ENCODE measurements at places on chromosomes 11 and 22.

- DNase-seq: no peak
Observed at GRCh38 chr11:29260939-29261705, 755.7 kb downstream of the KCNA4 start.

- no peak for DNase-seq
Observed at GRCh38 chr11:102559839-102560238, 29.3 kb upstream of the MMP7 start.

GRCh38 chr11:33207408-33207985 lies 46.2 kb upstream of the CSTF3 start:
- peak; percentile 29 for DNase-seq

DNA sequence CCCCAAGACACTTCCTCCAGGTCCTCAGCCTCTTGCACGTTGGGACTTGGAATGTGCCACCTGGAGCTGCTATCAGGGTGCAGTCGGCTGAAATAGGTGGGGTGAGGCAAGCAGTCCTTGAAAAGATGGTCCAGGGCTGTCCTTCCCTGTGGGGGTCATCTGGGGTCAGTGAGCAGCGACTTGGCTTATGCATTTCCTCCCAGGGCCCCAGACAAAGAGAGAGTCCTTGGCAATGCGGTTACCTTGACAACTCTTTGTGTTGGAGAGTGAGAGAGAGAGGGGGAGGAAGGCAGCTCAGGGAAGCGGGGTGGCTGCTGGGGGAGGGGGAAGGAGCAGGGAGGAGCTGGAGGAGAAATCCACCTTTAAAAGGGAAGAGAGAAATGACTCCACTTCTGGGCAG lies 93.8 kb downstream of the MIAT start:
- no peak for DNase-seq

DNA sequence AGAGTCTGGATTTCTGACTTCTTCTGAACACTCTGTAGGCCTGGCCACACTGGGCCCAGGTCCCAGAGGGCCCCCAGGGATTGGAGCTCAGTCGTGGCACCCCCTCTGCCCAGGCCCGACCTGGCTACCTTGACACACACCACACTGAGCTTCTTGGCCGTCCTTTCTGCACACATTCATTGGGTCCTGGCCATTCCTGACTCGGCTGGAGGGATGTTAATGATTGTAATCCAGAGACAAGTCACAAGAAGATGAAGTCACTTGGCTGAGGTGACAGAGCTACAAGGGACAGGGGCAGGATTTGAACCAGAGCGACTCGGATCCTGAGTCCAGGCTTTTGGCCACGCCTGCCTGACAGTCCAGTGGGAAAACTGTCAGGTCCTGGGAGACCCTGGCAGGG lies 23.9 kb upstream of the PDGFB start:
- peak; percentile 44 for DNase-seq

GRCh38 chr11:121191818-121192217 lies 90.8 kb downstream of the TECTA start:
- DNase-seq: no peak

DNA sequence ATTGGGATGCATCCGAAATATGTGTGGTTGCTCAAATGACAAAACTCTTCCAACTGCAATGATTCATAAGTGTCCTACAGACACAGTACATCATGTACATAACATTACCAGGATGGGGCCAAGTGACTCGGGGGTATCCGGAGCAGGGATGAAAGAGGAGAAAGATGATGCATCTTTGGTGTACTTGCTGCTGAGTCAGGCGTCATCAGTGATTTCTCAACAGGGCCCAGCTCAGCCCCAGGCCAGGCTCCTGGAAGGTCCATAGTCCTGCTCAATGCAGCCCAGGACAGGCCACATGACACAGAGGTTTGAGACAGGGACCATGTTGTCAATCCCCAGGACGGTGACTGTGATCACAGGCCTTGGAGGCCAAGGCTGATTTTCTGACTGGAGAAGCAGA lies 59.3 kb downstream of the GGTLC2 start:
- no peak for DNase-seq

DNA sequence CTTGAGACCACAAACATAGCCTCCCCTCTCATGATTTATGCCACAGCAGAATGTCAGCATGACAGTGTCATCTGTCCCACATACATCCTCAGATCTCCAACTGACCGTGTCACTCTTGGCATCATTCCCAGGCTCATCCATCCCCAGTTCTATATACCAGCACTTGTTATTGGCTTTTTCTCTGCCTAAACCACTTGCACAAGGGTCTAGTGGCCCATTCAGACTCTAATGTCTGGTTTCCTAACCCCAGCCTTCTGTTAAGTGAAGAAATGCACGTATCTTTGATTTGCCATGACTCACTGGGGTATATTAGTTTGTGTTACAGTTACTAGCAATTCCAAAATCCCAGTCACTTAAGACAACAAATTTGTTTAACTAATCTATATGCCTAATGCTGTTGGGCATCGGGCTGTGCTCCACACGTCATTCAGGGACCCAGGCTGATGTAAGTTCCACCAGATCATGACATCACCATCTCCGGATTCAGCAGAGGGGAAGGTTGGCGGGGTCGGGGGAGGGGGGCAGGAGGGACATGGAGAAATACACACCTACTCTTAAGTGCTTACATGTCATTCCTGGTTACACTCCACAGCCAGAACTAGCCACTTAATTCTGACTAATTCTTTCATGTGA lies 517.4 kb downstream of the BUD13 start:
- no peak for DNase-seq

- peak; percentile 70 for DNase-seq
Observed at GRCh38 chr11:72326151-72326848, 82.3 kb upstream of the PHOX2A start.

GRCh38 chr11:128765104-128765503 lies 71.2 kb downstream of the FLI1 start:
- no peak for DNase-seq

DNA sequence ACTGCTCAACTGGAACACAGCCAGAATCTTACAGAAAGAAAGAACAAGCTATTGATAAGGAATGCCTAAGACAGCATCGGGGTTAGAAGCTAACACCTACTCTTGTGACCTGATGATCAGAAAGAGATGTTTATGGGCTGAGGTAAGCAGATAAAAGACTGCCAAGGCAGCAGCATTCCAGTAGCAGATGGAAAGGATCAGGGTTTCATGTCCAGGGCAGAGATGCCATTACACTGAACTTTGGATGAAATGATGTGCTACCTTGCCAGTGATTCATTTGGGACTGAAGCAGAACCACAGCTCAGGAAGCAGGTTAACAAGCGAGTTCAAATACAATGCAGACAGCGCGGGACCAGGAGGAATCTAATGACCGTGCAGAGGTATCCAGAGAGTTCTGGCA lies 27.1 kb upstream of the APOA1 start:
- DNase-seq: no peak

DNA sequence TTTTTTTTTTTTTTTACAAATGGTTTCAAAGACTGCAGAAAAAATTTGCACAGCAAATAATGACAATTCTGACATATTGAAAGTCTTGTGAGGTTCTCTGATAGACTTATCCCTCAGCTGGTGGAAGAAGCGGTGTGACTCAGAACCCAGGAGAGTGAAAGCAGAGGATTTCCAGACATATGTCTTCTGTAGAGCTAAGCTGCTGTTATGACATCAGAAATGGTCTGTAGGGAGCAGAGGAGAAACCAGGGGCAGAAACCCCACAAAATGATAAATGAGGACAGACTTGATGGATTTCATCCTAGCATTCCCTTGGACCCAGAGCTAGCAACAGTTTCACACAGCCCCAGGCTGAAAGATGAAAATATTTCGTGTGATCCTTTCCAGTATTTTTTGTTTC lies 582.6 kb downstream of the METTL15 start:
- no peak for DNase-seq

Data from inflammatory macrophage (primary cell).